ENCODE measurements at places on chromosomes 5 and 9.
A peak's percentile ranks its signal among the peaks of the same experiment; 100 is the strongest.

- DNase-seq = peak; percentile 83
Measured at GRCh38 chr5:31770998-31771397, 132.1 kb downstream of the PDZD2 start.

- no peak for DNase-seq
Measured at GRCh38 chr9:17075758-17076485, 58.9 kb upstream of the CNTLN start.

DNA sequence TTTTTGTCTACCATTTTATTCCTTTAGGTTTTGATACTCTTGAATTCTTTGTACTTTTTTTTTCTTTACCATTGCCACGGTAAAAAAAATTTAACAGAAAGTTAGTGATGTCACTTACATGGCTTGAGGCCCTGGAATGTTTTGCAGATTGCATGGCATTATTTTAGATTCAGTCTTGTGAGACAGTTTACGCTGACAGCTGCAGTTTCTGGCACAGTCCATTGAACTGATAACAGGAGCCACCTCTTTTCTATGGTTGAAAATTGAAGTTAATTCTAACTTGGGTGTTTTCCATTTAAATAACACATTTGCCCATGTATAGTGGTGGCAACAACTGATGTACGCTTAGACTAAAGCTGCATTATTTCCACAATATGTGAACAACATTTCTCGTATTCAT is 1028.5 kb downstream of the CDH18 start:
- DNase-seq = no peak

DNA sequence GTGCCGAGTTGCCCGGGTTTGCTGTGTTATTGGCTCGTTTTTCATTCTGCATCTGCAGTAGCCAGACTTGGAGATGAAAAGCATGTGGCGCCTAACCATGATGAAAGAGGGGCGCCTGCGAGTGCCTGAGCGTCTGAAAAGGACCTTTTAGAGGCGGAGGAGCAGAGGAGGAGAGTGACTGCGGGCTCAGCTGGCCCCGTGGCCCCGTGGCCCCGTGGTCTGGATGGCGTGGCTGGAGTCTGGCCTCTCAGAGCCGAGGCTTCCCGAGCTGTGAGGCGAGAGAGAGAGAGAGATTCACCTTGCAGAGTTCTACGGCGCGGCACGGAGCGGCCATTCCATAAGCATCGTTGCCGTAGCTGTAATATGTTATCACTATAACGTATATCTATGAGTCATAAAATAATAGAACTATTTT is 55.3 kb upstream of the RNU6ATAC start:
- no peak for DNase-seq

- DNase-seq = no peak
Measured at GRCh38 chr9:78566521-78566920, 269.6 kb downstream of the PSAT1 start.

- no peak for DNase-seq
Measured at GRCh38 chr9:37575001-37575400, 1.2 kb downstream of the FBXO10 start.

DNA sequence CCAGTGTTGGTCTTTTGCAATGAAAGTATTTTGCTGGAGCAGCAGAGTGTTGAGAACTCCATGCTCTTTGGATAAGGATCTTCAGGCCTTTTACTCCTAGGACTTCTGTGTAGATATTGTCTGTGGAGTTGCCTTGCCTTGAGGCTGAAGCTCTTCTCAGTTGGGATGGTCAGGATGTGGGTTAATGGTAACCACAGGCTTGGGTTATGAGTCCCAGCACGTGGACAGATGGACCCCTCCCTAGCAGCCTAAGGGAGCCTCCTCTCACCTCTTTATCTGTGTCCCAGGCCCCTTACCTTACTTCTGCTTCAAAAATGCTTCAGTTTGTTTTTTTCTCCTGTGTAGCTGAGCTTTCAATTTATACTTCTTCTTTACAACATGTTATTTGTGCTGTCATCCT is 109.9 kb downstream of the MEGF10 start:
- no peak for DNase-seq

DNA sequence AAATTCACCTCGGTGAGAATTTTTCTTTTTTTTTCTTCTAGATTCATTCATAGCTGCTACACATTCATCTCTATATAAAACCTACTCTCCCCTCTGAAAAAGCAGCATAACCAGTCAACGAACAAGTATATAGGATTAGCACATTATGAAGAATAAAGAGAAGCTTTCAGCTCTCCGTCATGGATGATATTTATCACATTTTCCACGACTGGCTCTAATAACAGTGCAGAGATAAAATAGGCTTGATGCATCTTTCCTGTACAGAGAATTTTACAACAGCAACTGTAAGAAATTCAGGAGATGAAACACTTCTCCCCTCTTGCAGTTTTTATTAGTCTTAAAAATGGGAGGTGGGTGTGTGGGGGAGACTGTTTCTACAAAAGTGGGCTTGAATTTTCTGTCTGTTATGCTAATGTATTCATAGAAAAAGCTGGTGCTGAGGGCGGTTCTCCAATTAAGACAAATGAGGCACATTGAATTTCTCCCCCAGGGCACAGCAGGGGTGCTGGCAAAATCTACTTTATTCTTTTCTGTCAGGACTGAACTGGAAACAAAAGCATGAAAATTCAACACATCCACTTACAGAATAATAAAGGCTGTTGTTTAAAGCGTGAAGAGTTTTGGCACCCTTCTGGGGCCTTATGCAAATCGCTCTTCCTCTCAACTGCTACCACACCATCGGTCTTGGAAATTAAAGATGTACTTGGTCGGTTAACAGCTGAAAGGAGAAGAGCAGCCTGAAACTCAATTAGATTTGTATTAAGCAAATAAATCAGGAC is 233.9 kb upstream of the ZNF608 start:
- no peak for DNase-seq

- no peak for DNase-seq
Measured at GRCh38 chr5:176486189-176486757, 38.1 kb downstream of the FAF2 start.

All from inflammatory macrophage treated with lipopolysaccharide for 1 hour (primary cell).